ENCODE measurements at places on chromosomes 4 and X. TPM values are rescaled to one million over a fixed set of nuclear protein-coding genes. Genes with fewer than 3 reads are reported as not detected.

- DNase-seq: no peak
These were observed 193.1 kb downstream of the SLIT2 start for GRCh38 chr4:20444599-20445337.

GRCh38 chr4:188960411-188961093, 821.3 kb downstream of the TRIML1 start:
- DNase-seq: no peak

DNA sequence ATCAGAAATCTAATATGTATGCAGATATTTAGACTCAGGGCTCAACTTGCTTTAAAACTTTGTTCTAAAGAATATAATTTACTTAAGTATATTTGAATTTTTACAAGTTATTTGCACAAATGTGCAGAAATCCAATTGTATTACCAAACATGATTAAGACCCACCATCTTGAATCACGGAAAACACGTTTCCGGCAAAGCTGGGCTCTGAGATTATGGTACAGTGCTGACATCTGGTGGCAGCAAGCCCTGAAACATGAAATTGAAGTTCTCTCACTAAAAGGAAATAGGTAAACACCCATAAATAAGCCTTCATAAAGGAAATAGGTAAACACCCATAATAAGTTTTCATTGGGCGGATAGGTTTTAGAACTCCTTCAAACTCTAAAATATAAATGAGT, 98.3 kb upstream of the MAOA start:
- no peak for DNase-seq

GRCh38 chr4:21470535-21470934, 478.0 kb downstream of the KCNIP4 start:
- DNase-seq: no peak

DNA sequence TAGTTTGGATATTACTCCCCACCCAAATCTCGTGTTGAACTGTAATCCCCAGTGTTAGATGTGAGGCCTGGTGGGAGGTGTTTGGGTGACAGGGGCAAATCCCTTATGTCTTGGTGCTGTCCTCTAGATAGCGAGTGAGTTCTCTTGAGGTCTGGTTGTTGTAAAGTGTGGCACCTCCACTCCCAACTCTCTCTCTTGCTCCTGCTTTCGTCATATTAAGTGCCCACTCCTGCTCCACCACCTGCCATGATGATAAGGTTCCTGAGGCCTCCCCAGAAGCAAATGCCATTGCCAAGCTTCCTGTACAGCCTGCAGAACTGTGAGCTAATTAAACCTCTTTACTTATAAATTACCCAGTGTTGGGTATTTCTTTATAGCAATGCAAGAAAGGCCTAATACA, 944.3 kb downstream of the ADGRL3 start:
- DNase-seq: no peak

ING2 gene
- 27.7 TPM for polyA plus RNA-seq

NWD2 gene
- 0.17 TPM for polyA plus RNA-seq

APELA gene
- 10.2 TPM for polyA plus RNA-seq

BST1 gene
- polyA plus RNA-seq: 16.7 TPM

USP27X gene
- polyA plus RNA-seq: 12.5 TPM

OCIAD2 gene
- polyA plus RNA-seq: 198 TPM

USP26 gene
- not detected for polyA plus RNA-seq
